Activated T-cell treated with anti-CD3 and anti-CD28 coated beads, Interleukin-2, amount 50 U/mL, for 48 hours (primary cell): ENCODE measurements at places on chromosomes 2 and 18.

DNA sequence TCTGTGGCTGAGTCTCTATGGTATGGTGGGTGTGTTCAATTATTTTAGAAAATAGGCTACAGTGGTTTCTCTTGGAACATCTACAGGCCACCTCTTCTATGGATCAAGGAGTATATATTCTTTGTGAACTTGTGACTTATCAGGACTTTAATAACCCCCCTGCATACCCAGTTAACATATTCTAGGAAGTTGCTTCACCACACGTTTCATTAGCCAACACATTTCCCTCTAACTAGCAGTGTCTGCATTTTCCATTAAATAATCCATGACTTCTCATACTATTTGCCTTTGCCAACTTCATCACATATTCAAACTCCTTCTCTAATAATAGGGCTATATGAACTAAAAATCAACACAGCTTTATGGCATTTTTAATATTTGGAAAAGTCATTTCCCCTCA lies 187.6 kb upstream of the ARL4C start:
- no peak for DNase-seq

GRCh38 chr2:234981197-234982095 lies 29.6 kb downstream of the SH3BP4 start:
- DNase-seq: no peak

DNA sequence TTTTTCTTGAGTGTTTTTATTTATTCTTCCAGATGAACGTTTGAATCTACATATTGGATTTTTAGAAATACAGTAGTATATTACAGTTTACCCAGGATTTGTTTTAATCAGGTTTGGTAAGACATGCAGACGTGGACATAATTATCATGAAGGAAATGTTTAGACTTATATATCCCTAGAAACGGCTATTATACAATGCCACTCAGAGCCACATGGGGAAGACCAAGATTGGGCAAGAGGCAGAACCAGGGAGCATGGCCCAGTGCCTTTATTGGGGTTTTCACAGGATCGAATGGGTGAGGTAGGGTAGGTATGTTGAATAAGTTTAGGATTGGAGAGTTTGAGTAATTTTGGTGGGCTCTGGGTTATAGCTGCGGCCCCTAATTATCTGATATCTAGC lies 212.2 kb downstream of the CAMKMT start:
- no peak for DNase-seq

GRCh38 chr2:223731503-223731902 lies 105.9 kb downstream of the AP1S3 start:
- DNase-seq: no peak

DNA sequence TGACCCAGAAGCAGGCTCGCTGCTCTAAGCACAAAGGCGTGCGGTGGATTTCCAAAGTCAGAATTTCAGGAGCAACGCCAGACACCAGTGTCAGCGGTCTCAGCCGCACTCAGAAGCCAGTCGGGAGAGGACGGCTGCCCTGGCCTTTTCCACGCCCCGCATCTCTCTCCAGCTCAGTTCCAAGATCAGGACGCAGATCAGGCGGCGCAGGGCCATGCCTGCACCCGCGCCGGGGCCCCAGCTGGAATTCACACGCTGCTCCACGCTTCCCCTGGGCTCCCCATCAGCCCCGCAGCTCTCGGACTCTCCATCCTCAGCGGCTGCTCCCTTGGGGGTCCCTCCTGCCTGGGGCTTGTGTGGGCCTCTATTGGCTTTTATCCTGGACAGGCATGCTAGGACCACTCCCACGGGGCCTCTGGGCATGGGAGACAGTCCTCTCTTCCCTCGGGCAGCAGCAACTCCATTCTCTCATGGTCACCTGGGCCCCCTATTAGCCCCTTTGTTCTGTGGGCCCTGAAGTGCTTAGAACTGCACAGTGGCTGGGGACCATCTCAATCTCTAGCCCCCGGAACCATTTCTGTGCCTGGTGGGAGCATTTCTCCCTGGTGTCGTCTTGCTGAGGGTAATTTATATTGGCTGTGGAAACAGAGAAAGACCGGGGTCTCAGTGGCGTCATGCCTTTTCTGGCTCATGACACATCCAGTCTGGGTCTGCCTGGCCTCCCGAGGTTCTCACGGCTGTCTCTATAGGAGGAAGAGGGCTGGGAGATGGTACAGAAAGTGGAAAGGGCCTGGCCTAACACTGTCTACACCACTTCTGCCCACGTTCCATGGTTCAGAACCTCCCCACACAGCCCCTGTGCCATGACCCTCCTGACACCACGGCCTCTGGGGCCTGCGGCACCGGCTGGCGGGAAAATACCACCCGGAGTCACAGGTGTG lies 14.9 kb upstream of the TMEM18 start:
- no peak for DNase-seq

DNA sequence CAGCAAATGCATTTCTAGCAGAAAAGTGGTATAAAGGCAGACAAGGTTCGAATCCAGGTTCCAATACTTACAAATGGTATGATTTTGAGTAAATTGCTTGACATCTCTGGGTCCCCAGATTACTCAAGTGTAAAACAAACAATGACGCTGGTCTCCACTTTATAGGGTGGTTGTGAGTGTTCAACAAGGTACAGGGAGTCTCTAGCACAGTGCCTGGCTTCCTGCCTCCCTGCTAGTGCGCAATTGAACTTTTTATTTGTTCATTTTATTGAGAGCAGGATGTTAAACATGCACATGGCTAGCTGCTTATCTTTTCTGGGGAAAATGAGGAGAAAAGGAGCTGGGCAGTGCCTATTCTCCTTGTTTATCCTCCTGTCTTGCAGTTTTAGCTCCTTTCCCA lies 74.9 kb upstream of the MYL1 start:
- DNase-seq: no peak

DNA sequence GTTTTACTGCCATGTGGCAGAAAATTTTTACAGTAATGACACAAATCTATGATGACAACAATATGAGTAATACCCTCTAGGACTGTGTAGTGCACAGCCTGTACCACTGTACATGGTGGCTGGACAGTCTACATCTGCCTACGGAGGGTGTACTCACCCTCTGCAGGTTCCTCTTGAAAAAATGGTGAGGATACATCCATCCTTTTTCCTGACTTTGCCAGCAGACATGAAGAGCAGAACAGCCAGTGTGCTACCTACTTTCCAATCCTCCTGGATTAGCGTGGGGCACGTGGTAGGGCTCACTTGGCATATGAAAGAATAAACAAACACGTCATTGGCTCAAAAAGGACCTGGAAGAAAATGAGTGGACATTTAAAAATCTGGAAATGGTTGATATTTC lies 62.6 kb downstream of the TRPM8 start:
- no peak for DNase-seq

DNA sequence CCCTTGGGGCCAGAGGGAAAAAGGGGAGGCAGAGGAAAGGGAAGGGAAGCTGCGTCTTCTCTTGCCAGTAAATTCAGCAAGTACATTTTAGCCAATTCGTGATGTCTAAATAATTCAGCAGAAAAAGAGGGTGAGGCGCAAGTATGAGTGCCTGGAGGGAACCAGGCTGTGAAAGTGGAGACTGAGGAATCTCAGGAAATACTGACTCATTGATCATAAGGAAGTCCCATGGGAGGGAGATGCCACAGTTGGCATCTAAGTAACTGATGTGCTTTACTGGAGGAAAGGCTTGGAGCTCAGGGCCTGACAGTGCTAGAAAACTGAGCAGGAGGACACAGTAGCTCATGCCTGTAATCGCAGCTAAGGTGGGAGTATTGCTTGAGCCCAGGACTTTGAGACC lies 31.1 kb downstream of the KIF5C start:
- DNase-seq: no peak

DNA sequence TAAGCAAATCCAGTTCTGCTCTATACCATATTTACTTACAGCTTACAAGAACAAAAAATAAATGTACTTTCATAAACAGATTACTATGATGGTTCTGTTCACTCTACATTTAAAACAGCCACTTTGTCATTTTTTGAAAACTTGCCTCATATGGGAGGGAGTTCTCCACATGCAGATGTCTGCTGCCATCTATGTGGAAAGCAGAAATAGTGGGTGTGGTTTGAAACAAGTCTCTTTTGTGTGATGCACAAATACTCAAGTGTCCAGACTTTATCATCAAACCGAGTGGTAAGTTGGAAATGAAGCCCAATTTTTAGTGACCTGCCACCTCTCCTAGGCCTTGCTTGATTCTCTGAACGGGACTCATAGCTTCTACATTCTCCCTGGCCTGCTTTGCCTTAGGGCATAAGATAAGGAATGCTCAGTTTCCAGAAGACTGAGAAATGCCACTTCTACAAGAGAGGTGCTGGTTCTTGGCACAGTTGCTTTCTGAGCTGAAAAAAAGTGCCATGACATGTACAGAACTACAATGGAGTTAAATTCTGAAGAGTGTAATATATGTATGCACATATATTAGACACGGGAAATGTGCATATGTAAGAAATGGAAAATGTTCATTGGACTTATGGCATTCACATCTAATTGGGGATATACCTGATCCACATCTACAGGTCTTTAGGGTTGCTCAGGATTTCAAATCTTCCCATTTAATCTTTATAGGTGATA lies 221.0 kb downstream of the SLC8A1 start:
- DNase-seq: no peak

- DNase-seq: no peak
Observed at GRCh38 chr2:29017716-29018435, 36.8 kb downstream of the TOGARAM2 start.

GRCh38 chr18:65750389-65751154 lies at the start of gene CDH7:
TSS of gene CDH7 (plus strand) at chr18:65751012. CDS start at chr18:65762843, 11,831 bp downstream.
- DNase-seq: no peak

GRCh38 chr18:40534723-40535122 lies 1420.3 kb upstream of the PIK3C3 start:
- no peak for DNase-seq

DNA sequence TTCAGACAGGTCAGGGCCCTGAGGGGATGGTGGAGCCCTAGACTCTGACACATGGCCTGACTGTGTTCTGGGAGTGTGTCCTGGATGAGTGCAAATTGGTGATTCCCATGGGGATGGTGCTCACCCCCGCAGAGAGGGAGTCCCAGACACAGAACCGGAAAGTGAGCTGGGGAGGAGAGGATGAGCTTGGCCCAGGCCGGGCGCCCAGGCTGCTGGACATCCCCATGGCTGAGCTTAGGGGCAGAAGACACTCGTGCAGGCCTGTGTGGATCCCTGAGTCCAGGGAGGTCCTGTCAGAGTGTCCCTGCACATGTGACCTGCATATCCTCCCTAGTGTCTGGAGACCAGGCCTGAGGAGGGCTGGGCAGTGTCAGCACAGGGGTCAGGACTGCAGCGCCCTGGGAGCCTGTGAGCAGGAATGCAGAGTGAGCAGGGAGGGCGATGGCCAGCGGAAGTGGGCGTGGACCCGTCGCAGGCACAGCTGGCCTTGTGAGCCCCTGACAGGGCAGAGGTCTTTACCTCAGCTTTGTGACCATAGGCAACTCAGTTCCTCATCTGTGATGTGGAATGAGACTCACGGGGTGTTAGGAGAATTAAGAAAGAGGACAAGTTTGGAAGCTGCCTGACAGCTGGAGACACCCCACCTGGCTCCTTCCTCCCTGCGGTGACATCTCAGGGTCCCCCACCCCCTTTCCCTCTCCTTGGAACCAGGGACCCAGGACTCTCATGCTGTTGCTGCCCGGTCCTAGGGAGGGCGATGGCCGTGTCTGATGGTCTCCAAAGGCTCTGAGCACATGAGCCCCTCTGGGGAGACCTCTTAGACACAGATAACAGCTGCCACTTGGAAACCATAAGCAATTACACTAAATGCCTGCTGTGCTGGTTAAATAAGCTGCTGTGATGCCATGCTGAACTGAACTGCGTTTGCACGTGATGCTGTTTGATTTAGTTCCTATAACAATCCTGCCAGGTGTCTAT lies 62.6 kb upstream of the HS6ST1 start:
- DNase-seq: no peak

DNA sequence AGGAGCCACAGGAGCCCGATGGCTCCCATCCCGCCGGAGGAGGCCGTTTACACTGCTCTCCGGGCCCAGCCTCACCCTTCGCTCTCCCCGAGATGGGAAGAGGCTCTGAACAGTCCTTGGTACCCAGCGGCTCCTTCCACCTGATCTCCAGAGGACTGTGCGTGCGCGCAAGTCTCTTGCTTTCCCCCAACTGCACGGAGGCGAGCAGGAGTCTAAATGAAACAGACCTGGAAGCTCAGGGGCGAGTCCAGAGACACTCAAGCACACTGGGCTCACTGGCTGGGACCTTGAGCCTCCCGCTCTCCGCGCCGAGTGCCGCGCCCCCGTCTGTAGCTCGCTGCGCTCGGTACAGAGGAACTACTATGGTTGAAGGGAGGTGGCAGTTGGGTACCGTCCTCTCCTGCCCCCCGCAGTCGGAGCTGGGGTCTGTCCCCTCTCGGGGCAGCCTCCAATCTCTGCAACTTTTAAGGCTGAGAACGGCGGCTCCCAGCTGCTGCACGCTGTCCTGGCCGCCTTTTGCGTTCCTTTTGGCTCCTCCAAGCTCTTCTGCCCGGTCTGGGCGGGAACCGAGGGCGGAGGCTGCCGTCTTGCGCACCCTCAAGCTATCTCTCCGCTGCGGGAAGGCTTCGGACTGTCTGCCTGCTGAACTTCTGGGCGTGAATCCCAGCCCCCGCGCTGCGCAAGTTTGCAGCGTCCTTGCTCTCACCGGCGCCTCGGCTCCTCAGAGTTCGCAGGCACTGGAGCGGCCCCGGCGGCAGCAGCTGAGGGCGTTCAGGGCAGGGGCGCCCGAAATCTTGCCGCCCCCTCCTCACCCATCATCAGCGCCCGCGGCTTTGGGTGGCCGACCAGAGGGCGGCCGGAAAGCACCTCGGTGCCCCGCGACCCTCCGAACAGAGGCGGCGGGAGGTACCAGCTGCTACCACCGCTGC lies 491 bp downstream of the ALK start:
- peak; percentile 29 for DNase-seq

- no peak for DNase-seq
Observed at GRCh38 chr2:20027260-20027677, 14.8 kb upstream of the MATN3 start.

DNA sequence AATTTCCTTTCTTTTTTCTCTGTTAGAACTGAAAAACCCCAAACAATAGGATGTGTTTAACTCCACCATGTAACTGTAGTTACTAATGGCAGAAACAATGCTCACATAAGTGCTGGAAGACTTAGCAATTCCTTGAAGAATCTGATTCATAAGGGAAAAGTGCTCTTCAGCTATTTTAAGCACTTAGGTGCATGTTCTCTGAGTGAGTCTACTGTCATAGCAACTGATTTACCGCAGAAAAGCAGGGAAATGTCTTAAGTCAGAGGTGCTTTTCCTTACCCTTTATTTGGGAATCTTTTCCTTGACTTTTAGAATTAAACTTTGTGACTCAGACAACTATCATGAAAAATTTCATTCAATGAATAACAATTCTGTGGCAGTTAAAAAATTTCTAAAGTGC lies 65.4 kb upstream of the NABP1 start:
- DNase-seq: no peak

GRCh38 chr18:77736842-77737241 lies 487.2 kb downstream of the GALR1 start:
- DNase-seq: no peak

- no peak for DNase-seq
Observed at GRCh38 chr18:2510416-2510815, 60.9 kb downstream of the METTL4 start.

DNA sequence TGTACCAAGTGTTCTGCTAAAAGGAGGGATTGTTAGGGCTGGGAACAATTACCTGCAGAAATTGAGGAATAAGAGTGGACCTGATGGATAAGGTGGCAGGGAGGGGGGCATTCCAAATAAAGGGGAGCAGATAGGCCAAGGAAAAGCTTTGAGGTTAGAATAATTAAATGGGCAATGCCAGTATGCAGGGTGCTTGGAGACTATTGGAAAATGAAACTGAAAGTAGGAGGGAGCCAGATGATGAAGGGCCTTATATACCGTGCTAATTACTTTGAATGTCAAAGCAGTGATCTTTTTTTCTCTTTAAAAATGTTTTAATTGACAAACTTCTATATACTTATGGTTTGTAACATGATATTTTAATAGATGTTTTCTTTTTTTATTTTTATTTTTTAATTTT lies 42.9 kb downstream of the MMADHC start:
- no peak for DNase-seq
